ENCODE measurements at places on chromosomes 5 and 9. TPM values are rescaled to one million over a fixed set of nuclear protein-coding genes. Genes with fewer than 3 reads are reported as not detected.
A peak's percentile ranks its signal among the peaks of the same experiment; 100 is the strongest.

MUSK gene
- total RNA-seq: not detected

SH3PXD2B gene
- 0.02 TPM for total RNA-seq

IER5L gene
- 1.9 TPM for total RNA-seq

OR1J2 gene
- not detected for total RNA-seq

NFIB gene
- not detected for total RNA-seq

MYOT gene
- not detected for total RNA-seq

RGS14 gene
- total RNA-seq: 58.3 TPM

OTP gene
- not detected for total RNA-seq

BTNL8 gene
- not detected for total RNA-seq

AP3S1 gene
- 43.2 TPM for total RNA-seq

AK8 gene
- total RNA-seq: 0.93 TPM

WNK2 gene
- total RNA-seq: 0.24 TPM

PCDHB13 gene
- 0.09 TPM for total RNA-seq

CFAP157 gene
- not detected for total RNA-seq

TRIM36 gene
- total RNA-seq: 8.9 TPM

CDC20B gene
- not detected for total RNA-seq

ZNF883 gene
- total RNA-seq: 0.33 TPM

DNA sequence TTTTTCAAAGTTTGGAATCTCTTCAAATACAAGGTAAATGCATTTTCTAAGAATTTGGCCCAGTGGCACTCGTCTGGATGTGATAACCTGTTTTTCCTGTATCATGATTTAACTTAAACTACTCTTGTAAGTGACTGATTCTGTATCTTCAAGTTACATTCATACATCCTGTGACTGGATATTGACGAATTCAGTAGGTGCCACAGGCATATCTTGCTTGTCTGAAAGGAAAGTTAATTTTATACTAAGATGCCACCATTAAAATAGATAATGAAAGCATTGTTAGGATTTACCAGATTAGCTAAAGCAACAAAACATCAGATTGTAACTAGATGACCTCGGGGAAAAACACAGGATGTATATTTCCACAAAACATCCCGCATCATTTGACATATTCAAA lies 175.3 kb upstream of the ZNF608 start:
- no peak for DNase-seq

DNA sequence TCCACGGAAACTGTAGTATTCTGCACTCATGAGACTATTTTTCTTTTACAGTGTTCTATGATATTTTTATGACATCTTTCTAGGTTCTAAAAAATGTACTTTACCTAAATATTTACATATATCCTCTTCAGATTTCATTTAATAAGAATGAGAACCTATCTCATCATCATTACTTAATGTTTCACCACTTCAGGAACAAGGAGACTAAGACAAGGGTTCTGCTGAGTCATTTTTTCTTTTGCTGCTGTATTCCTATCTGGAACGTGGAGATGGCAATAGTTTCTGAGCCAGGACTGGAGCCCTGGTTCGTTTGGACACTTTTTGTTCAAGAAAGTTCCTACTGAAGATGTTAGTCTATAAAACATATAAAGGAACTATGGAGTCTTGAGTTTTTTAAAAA lies 258.2 kb upstream of the MAP3K1 start:
- no peak for DNase-seq

DNA sequence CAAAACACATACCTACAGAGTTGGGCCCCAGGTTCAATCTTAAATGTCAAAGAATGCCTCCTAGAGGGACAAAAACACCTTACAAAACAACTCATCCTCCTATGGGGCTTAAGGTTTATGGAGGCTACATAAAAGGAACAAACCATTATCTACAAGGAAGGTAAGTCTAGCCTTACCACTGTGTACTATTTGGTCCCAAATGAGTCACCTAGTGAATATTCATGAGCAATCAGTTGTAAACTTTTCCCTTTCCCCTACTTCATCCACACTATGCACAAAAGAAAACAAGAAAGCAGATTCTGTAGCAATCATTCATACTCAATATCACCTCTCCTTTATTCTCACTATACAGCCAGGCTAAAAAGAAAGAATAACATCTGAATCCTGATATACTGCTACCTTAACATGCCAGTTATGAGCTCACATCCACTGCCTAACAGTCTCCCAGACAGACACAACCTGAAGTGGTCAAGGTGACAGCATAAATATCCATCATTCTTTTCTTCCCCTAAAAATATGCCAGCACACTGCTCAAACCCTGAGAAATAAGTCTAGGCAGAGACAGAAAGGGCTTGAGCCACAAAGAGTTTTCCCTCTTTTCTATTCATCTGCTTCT lies 6.2 kb downstream of the OXCT1 start:
- no peak for DNase-seq

- DNase-seq: no peak
These were observed 10.7 kb upstream of the IRX1 start for GRCh38 chr5:3584724-3585531.

DNA sequence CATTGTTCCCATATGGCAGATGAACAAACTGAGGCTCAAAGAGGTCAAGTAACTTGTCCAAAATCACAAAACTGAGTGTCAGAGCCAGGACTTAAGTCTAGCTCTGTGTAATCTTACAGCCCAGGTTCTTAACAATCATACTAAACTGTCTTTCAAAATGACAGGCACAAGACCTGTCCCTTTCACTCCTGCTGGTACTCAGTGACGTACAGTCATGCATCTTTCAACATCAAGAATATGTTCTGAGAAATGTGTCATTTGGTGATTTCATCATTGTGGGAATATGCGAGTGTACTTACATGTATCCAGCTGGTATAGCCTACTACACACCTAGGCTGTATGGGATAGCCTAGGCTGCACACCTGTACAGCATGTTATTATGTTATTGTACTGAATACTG lies 646.8 kb upstream of the WWC1 start:
- DNase-seq: no peak

GRCh38 chr5:122312591-122313406 lies 762 bp downstream of the SNCAIP start:
- no peak for DNase-seq

GRCh38 chr5:145965804-145966203 lies 29.4 kb downstream of the SH3RF2 start:
- no peak for DNase-seq

DNA sequence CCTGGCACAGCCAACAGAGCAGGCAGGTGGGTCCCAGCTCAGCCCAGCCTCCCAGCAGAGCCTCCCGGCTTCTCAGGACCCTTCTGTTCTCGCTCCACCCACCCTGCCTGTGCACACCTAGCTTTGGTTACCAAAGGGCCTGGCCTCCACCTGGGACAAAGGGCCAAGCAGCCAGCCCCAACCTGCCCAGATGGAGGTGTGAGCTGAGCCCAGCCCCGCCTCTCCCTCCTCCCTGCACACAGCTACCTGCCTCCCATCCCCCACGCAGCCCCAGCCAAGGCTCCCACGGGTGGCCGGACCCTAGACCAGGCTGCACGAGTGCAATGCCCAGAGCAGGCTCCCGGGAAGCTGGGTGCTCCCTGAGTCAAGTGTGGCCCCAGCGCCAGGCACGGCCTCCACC lies 5.6 kb downstream of the TPRN start:
- no peak for DNase-seq

- DNase-seq: no peak
These were observed 2257.5 kb upstream of the C9orf72 start for GRCh38 chr9:29830821-29831220.

- no peak for DNase-seq
These were observed 259.9 kb upstream of the TARS1 start for GRCh38 chr5:33180900-33181299.

GRCh38 chr5:17838469-17838868 lies 204.2 kb downstream of the TAF11L14 start:
- DNase-seq: no peak

DNA sequence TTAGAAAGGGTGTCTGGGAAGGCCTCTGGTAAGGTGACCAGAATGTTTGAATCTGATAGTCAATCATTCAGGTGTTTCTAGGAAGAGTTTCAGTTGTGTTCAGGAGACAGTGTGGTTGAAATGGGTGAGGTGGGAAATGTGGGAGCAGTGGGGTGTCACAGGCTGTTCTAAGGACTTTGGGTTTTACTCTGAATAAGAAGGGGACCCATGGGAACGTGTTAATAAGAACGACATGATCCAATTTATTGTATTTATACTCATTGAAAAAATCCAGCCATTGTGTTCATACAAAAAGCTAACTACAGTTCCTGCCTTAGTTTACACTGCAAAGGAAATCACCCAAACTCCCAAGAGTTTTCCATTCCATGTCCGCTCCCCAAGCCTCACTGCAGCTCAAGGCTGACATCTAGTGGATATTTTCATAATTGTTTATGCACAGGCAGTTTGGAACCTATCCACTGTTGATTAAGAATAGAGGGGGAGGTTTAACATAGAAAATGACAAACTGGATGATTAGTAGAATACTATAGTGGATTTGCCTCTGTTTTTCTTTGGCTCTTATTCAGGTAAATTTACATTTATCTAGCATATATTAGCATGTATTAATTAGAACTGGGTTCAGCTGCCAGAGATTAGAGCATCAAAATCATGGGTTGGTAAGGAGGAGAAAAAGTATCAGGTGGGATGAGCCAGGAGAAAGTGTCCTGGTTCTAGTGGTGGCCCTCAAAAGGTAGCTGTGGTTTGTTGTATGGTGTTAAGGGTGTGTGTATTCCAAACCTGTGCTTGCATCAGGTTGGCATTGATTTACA lies 17.7 kb downstream of the CAVIN4 start:
- DNase-seq: no peak

GRCh38 chr9:18786196-18786595 lies 246.8 kb downstream of the SAXO1 start:
- DNase-seq: no peak

- no peak for DNase-seq
These were observed 254.7 kb downstream of the MAN2A1 start for GRCh38 chr5:109944461-109944860.

- no peak for DNase-seq
These were observed 36.1 kb upstream of the DENND1A start for GRCh38 chr9:123965801-123966686.

GRCh38 chr9:88242879-88243278 lies 104.6 kb upstream of the SPATA31C2 start:
- DNase-seq: no peak

- DNase-seq: no peak
These were observed 318.3 kb downstream of the ENC1 start for GRCh38 chr5:74322191-74322590.

DNA sequence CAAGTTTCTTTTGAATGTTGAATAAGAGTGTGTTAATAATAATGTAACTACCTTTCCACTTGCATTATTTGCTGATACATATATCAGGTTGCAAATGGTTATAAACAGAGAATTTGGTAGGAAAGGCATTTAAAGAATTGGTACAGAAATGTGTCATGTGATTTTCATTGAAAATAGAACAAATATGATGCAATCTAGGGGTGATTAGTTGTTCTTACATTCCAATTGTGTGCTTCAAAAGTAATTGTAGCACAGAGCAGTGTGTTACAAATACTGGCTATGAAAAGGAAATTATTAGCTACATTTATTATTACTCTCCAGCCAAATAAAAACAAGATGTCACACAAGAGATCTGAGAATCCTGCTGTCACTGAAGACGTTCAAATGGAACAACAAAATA lies 61.8 kb upstream of the PRDM9 start:
- DNase-seq: no peak

DNA sequence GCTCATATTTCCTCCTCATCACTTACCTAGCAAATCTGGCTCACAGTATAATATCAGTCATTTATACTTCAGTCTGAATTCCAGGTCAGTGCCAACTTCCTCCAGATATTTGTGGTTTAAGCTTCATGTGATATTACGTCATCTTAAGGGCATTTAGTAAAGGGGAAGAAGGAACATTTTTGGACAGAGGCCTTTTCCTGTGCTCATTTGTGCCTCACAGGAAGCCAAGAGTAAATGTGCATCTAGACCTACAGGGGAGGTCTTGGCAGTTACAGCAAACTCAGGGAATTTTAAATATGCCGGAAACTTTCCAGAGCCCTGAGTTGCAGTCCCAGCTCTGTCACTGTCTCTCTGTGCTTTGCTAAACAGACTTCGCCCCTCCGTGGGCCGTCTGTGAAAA lies 12.3 kb upstream of the KCNIP1 start:
- DNase-seq: no peak

DNA sequence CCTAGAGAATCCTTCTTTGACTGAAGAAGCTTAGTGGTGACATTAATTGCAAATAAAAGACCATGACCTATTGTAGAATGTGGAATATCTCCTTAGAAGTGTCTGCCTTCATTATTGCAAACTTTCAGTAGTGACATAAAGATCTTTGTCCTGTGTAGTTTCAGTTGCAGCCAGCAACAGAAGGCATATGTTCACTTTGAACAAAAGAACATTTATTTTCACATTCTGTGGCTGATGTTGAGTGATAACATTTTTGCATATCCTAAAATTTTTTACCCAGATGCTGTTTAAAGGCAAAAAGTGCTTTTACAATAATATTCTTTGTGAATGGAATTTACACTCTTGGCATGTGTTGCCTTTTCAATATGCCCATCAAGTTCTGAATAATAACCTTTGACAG lies 165.9 kb downstream of the TMC1 start:
- DNase-seq: no peak

DNA sequence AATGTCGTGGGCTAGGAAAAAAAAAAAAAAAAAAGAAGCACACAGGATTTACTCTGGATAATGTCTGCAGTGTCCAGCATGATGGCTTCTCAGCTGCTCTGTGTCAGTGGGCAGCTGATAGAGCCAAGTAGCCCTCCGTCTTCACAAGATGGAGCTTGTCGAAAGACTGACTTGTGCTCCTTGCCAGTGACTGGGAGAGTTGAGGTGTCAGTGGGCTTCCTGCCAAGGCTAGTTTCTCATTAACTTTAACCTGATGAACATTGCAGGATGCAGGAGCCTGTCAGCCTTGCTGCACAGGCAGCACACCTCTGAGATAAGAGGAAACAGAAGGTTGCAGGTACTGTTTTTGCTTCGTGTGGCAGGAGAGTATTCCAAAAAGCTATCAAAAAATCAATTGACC lies 171.4 kb upstream of the SGCD start:
- DNase-seq: no peak

- no peak for DNase-seq
These were observed 1252.6 kb upstream of the NUDT12 start for GRCh38 chr5:104815212-104815611.

- no peak for DNase-seq
These were observed 20.0 kb upstream of the CYFIP2 start for GRCh38 chr5:157245886-157246285.

DNA sequence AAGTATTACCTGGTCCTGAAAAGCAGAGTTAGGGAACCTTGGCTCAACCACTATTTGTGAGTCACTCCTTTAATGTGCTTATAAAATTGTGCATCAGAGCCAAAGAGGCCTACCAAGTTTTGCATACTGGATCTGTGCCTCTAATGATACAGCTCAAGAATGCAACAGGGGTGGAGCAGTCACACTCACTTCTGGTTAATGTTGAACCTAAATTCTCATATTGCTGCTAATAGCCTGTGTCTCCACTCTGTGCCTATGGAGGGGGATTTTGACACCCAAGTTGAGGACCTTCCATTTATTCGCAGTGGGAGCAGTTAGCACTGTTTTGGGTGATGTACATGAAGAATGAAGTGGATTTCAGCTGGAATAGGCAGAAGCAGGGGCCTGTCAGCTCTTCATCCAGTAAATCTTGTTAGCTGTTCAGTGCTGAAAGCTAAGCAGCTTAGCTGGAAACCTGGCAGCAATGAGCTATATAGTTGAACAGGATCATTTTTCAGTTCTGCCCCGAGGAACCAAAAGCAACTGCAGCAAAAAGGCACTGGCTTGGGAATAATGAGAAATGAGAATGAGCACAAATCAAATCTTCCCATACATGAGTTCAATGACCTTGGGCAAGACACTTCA lies 9.7 kb downstream of the SH3TC2 start:
- no peak for DNase-seq

GRCh38 chr9:84271531-84271900 lies 69.0 kb downstream of the SLC28A3 start:
- peak; percentile 21 for DNase-seq

- no peak for DNase-seq
These were observed 8.4 kb downstream of the NR2F1 start for GRCh38 chr5:93591323-93591945.
